ENCODE measurements at places on chromosomes 4 and X. TPM values are rescaled to one million over a fixed set of nuclear protein-coding genes. Genes with fewer than 3 reads are reported as not detected.

The ANXA3 gene
- total RNA-seq, result 4.3 TPM

The TCEAL6 gene
- total RNA-seq, result not detected

The WDR44 gene
- total RNA-seq, result 16.3 TPM

The ASMT gene
- total RNA-seq, result not detected

The NUDT11 gene
- total RNA-seq, result 12.2 TPM

The PPP2R2C gene
- 1.4 TPM for total RNA-seq

The MAP7D2 gene
- under 0.01 TPM for total RNA-seq
